ENCODE measurements at places on chromosomes 6 and 20. TPM values are rescaled to one million over a fixed set of nuclear protein-coding genes. Genes with fewer than 3 reads are reported as not detected.

The ULBP3 gene
- polyA plus RNA-seq = 0.61 TPM

The PPP1R14C gene
- 12.4 TPM for polyA plus RNA-seq

The TRDN gene
- polyA plus RNA-seq = 0.01 TPM

The ACOT8 gene
- polyA plus RNA-seq = 24.8 TPM

The FILIP1 gene
- 1.6 TPM for polyA plus RNA-seq

The HCRTR2 gene
- not detected for polyA plus RNA-seq

All from esophagus (tissue), 2 donors.